ENCODE measurements at places on chromosomes 6 and 20. TPM values are rescaled to one million over a fixed set of nuclear protein-coding genes. Genes with fewer than 3 reads are reported as not detected.
A peak's percentile ranks its signal among the peaks of the same experiment; 100 is the strongest.

PRICKLE4 gene
- total RNA-seq = 1.8 TPM

MARCKS gene
- total RNA-seq = 242 TPM

RRAGD gene
- 4.4 TPM for total RNA-seq

ARMC2 gene
- total RNA-seq = 2.5 TPM

THBS2 gene
- 5.3 TPM for total RNA-seq

DEFB121 gene
- total RNA-seq = not detected

SLPI gene
- total RNA-seq = 109 TPM

C6orf52 gene
- 0.99 TPM for total RNA-seq

DNA sequence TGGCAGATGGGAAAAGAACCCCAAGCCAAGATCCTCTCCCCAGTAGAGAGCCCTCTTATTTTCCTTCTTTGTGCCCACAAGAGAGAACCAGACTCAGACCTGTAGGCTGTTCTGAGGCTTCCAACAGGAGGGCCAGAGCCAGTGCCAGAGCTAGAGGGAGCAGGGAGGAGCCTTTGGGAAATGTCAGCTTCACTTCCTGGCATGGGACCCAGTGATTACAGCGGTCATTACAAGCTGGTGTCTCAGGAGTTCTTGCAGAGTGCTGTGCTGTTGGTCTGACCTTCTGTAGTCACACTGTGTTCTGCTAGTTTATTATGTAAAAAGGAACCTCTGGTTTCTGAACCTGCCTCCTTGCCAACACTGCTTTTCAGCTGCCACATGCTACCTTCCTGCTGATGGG lies 38.9 kb downstream of the STK35 start:
- peaks cover 6% of the 10 kb centered on the region for H3K36me3 ChIP-seq
- H3K27me3 ChIP-seq = no peaks in the 10 kb centered on the region
- H3K27ac ChIP-seq = no peak overlapping the region
- no peak overlapping the region for H3K4me3 ChIP-seq
- no peaks in the 10 kb centered on the region for H3K4me1 ChIP-seq

- H3K36me3 ChIP-seq = no peaks in the 10 kb centered on the region
- no peak overlapping the region for H3K4me3 ChIP-seq
- H3K4me1 ChIP-seq = no peaks in the 10 kb centered on the region
These were observed 43.4 kb downstream of the LRFN2 start for GRCh38 chr6:40543776-40544175.

DNA sequence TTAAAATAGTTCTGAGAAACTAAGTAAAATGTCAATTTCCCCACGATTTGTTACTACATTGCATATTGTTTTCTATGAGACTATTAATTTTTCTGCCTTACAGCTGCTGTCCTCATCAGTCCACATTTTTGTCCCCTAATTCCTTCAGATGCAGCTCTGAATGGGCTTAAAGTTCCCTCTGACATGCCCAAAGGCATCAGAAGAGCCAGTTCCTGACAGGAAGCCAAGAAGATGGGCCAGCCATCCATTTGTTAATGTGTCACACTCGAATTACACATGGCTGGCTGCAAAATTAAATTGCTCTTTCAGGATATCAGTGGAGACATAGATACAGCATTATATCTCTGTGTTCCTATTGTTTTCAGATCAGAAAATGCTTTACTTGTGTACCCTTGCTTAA lies 1223.0 kb downstream of the EPHA7 start:
- H3K36me3 ChIP-seq = no peaks in the 10 kb centered on the region
- H3K4me3 ChIP-seq = no peak overlapping the region
- no peaks in the 10 kb centered on the region for H3K4me1 ChIP-seq
- no peak for DNase-seq
- no peak overlapping the region for H3K27ac ChIP-seq

GRCh38 chr6:170553534-170554012 lies 466 bp upstream of the PSMB1 start:
- peaks cover under 1% of the 10 kb centered on the region for H3K36me3 ChIP-seq
- H3K27ac ChIP-seq = peak overlapping the region; percentile 86
- H3K4me3 ChIP-seq = peak overlapping the region; percentile 72
- no peak for DNase-seq
- peaks cover 19% of the 10 kb centered on the region for H3K4me1 ChIP-seq

GRCh38 chr6:43817192-43817591 lies 47.2 kb downstream of the VEGFA start:
- H3K4me1 ChIP-seq = peaks cover 14% of the 10 kb centered on the region
- H3K27me3 ChIP-seq = no peaks in the 10 kb centered on the region
- no peak overlapping the region for H3K27ac ChIP-seq
- no peaks in the 10 kb centered on the region for H3K36me3 ChIP-seq
- H3K4me3 ChIP-seq = no peak overlapping the region

GRCh38 chr6:116258520-116258919 lies 4.6 kb upstream of the TSPYL4 start:
- no peak for DNase-seq
- no peak overlapping the region for H3K4me3 ChIP-seq
- H3K36me3 ChIP-seq = no peaks in the 10 kb centered on the region
- H3K4me1 ChIP-seq = no peaks in the 10 kb centered on the region
- no peaks in the 10 kb centered on the region for H3K27me3 ChIP-seq
- H3K27ac ChIP-seq = no peak overlapping the region

GRCh38 chr6:29011276-29011734 lies 6.2 kb upstream of the ZNF311 start:
- H3K27ac ChIP-seq = no peak overlapping the region
- no peaks in the 10 kb centered on the region for H3K36me3 ChIP-seq

- H3K36me3 ChIP-seq = no peaks in the 10 kb centered on the region
- H3K27me3 ChIP-seq = no peaks in the 10 kb centered on the region
- H3K27ac ChIP-seq = no peak overlapping the region
- DNase-seq = no peak
These were observed 19.9 kb downstream of the SPINT3 start for GRCh38 chr20:45495501-45495941.

GRCh38 chr6:107192830-107193229 lies 77.5 kb upstream of the BEND3 start:
- H3K27ac ChIP-seq = no peak overlapping the region
- DNase-seq = no peak
- H3K4me1 ChIP-seq = no peaks in the 10 kb centered on the region

DNA sequence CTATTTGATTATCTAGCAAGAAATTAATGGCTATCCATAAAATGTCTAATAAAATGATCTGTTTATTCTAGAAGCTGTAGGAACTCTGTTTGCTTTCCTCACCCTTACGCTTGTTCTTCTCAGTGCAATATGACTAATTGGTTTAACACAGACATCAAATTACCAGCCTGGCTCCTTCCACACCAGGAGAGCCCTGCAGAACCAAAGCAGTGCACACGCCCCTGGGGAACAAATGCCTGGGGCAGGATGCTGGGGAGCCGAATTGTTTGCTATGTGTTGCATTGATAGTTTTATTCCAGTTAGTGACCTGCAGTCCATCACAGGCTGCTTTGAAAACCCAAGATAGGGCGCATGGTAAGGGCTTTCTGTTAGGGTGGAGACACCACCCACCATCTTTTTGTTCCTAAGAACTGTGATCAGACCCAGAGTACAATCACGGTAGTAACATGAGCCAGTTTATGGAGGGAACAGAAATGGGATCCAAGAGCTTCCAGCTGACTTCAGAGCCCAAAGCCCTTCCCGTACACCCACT lies 126.4 kb upstream of the CD93 start:
- H3K36me3 ChIP-seq = no peaks in the 10 kb centered on the region
- no peak overlapping the region for H3K4me3 ChIP-seq
- no peaks in the 10 kb centered on the region for H3K4me1 ChIP-seq
- no peaks in the 10 kb centered on the region for H3K27me3 ChIP-seq

- peaks cover 14% of the 10 kb centered on the region for H3K4me1 ChIP-seq
- no peaks in the 10 kb centered on the region for H3K27me3 ChIP-seq
- H3K27ac ChIP-seq = no peak overlapping the region
- H3K36me3 ChIP-seq = peaks cover 7% of the 10 kb centered on the region
These were observed 511 bp upstream of the OGFR start for GRCh38 chr20:62804021-62804626.

DNA sequence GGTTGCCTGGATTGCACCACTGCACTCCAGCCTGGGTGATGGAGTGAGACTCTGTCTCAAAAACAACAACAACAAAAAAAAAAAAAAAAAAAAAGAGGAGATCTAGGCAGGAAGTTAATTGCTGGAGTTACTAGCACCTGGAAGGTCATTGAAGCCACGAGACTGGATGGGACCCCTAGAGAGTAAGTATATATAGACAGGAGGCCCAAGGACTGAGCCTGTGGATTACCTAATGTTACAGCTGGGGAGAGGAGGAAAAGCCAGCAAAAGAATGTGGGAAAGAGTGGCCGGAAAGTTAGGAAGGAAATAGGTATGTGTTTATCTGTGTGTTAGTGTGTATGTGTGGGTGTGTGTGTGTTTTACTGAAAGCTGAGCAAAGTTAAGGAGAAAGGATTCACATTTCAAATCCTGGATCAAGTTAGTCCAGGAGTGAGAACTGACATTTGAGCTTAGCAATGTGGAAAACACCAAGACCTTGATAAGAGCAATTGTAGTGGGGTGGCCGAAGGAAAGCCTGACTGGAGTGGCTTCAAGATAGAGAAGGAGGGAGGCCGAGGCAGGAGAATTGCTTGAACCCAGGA lies 38.4 kb downstream of the ANKRD6 start:
- no peak overlapping the region for H3K4me3 ChIP-seq
- no peaks in the 10 kb centered on the region for H3K36me3 ChIP-seq
- H3K4me1 ChIP-seq = no peaks in the 10 kb centered on the region
- H3K27ac ChIP-seq = no peak overlapping the region
- no peaks in the 10 kb centered on the region for H3K27me3 ChIP-seq
- no peak for DNase-seq

GRCh38 chr6:134508862-134509498 lies 191.1 kb upstream of the SGK1 start:
- H3K27ac ChIP-seq = no peak overlapping the region
- no peak for DNase-seq
- H3K27me3 ChIP-seq = no peaks in the 10 kb centered on the region
- H3K4me3 ChIP-seq = no peak overlapping the region

DNA sequence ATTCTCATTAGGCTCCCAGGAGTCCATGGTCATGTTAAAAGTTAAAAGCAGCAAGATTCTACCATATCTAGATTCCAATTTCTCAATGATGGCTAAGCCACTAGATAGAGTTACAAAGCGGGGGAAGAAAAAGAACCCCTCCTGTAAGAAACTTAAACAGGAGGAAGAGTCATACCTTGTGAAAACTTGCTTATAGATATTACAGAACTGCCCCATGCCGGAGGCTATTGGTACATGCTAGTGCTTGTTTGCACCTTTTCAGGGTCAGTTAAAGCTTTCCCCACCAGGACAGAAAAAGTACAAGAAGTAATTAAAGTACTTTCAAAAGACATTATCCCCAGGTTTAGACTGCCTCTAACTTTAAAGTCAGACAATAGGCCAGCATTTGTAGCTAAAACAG lies 15.5 kb upstream of the GSTA3 start:
- H3K36me3 ChIP-seq = no peaks in the 10 kb centered on the region
- DNase-seq = no peak
- no peaks in the 10 kb centered on the region for H3K27me3 ChIP-seq
- no peaks in the 10 kb centered on the region for H3K4me1 ChIP-seq
- H3K27ac ChIP-seq = no peak overlapping the region

- H3K27ac ChIP-seq = no peak overlapping the region
- DNase-seq = no peak
- no peaks in the 10 kb centered on the region for H3K27me3 ChIP-seq
- no peaks in the 10 kb centered on the region for H3K36me3 ChIP-seq
These were observed 251.5 kb downstream of the SOX4 start for GRCh38 chr6:21845018-21845417.

DNA sequence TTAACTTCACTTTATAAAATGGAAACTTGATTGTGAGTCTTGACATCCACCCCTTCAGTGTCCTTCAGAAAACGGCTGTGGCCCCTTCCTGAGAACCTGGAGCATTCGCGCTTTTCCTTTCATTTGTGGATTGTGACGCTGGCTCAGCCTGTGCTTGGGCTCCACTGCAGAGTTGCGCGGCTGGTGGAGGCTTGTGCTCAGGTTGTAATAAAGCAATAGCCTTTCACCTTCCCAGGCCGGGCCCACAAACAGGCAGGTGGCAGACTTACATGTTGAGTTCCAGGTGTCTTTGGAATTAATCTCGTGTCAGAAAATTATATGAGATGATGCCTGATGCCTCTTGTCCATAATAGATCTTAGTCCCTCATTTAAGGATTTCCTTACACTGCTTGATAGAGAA lies 199.9 kb downstream of the CDH4 start:
- no peak for DNase-seq
- H3K27ac ChIP-seq = no peak overlapping the region
- no peaks in the 10 kb centered on the region for H3K4me1 ChIP-seq
- H3K4me3 ChIP-seq = no peak overlapping the region

GRCh38 chr6:56292505-56293181 lies 45.3 kb upstream of the COL21A1 start:
- H3K27ac ChIP-seq = no peak overlapping the region
- DNase-seq = peak; percentile 35
- H3K4me1 ChIP-seq = no peaks in the 10 kb centered on the region
- no peak overlapping the region for H3K4me3 ChIP-seq

DNA sequence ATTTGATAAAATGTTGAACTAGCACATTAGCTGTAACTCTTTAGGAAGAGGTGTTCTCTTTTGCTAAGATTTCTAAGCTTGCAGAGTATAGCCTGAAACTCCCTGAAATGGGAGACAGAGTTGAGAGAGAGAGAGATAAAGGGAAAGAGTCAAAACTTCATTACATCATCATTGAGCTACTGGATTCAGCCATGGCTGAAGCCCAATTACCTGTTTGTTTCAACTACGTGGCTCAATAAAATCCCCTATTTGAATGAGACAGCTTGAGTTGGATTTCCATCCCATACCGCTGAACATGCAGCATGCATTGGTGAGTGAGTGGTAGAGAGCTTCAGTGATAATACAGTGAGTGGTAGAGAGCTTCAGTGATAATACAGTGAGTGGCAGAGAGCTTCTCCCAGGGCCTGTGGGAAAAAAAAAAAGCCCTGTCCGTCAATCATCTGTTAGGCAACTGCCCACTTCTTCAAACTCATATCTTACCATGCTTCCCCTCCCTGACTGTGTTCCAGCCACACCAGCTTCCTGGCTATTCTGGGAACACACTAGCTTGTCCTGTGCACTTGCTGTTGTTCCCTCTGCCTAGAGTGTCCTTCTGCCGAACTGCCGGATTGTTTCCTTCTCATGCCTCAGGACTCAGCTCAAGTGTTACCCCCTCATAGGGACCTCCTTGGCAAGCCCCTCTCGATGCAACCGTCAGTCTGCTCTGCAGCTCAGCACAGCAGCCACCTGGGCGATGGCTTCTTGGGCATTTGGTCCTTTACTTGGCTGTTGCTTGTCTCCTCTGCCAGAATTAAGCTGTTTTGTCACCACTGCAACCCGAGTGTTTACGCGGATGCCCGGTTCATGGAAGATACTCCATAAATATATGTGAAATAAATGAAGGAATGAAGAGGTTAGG lies 91.3 kb upstream of the EYA2 start:
- no peaks in the 10 kb centered on the region for H3K4me1 ChIP-seq
- H3K27ac ChIP-seq = no peak overlapping the region
- no peaks in the 10 kb centered on the region for H3K36me3 ChIP-seq
- H3K27me3 ChIP-seq = no peaks in the 10 kb centered on the region

GRCh38 chr6:90654806-90655205 lies 67.9 kb upstream of the MAP3K7 start:
- no peak overlapping the region for H3K27ac ChIP-seq
- no peak for DNase-seq
- H3K27me3 ChIP-seq = no peaks in the 10 kb centered on the region

DNA sequence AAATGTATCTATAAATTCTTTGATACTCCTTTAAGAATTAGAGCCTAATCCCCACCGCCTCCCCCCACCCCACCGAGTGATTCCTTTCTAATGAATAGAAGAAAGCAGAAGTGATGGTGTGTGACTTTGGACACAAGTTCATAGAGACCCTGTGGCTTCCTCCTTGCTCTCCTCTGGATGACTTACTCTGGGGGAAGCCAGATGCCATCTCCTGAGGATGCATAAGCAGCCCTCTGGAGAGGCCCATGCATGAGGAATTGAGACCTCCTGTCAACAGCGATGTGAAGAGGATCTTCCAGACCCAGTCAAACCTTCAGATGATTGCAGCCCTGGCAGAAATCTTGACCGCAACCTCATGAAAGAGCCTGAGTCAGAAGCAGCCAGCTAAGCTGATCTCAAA lies 21.1 kb downstream of the AHCY start:
- no peak overlapping the region for H3K4me3 ChIP-seq
- peaks cover 6% of the 10 kb centered on the region for H3K36me3 ChIP-seq
- no peaks in the 10 kb centered on the region for H3K4me1 ChIP-seq
- no peaks in the 10 kb centered on the region for H3K27me3 ChIP-seq

Data from colonic mucosa (tissue), 4 donors.